ENCODE measurements at places on chromosomes 12 and 14.

GRCh38 chr14:75577729-75578101 lies 705 bp upstream of the FLVCR2 start:
- peak; percentile 89 for DNase-seq

- no peak for DNase-seq
Measured at GRCh38 chr12:65414526-65414925, 136.0 kb downstream of the MSRB3 start.

DNA sequence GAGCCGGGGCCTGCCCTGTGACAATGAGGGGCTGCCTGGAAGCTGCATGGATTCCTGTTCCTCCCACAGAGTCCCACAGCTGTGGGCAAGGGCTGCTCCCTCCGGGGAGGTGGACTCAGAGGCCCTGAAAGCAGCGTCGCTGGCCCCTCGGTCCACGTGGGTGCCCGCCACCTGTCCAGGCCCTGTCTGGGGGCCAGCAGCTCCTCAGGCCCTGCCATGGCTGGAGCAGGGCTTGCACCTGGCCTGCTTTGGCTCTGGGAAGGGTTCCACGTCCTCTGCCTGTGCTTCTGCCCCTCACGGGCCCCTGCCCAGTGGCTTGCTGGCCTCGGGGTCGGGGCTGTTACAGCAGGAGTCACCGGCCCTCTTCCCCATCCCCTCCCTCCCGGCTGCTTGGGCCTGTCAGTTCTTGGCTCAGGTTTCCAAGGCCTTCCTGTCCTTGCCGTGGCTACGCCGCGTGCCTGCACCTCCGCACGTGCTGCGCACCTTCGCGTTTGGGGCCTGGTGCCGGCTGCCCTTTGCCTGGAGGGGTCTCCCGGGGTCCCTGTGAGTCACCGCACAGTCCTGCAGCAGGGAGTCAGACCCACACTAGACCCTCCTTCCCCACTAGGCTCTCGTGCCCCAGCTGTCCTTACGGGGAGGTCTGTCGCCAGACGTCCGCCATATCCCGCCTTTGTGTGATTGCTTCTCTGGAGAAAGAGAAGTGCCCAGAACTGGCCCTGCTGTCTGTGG lies 5.8 kb downstream of the FBRSL1 start:
- DNase-seq, result no peak

DNA sequence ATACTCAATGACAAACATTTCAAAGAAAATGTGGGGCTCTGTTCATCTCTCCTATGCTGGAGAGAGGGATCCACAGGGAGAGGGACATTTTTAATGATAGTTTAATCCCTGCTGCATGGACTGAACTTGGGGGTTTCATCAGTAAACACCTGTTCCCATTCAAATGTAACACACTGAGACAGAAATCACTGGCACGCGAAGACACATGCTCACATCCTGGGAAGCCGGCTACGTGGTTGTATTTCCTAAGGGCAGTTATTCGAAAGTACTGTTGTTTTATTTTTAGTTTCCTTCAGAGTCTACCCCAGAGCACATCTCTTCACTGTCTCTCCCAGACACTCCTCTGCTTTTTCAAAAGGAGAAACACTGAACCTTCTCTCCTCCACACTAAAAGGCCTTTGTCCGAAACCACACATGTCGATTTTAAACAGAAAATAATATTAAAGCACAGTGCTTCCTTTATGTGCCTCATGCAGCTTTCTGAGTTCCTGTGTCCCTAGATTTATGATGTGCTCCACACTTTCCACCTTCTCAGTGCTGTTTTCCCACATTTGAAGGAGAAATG lies 52.8 kb downstream of the PTHLH start:
- DNase-seq, result no peak

GRCh38 chr12:20602641-20603391 lies 92.3 kb upstream of the SLCO1C1 start:
- DNase-seq, result peak; percentile 16
